BJ (cell line): ENCODE measurements at places on chromosomes 5 and 9. TPM values are rescaled to one million over a fixed set of nuclear protein-coding genes. Genes with fewer than 3 reads are reported as not detected.

- DNase-seq: no peak
Observed at GRCh38 chr9:1077616-1078015, 27.5 kb downstream of the DMRT2 start.

The UNC5A gene
- polyA plus RNA-seq: not detected in 2 replicates

GRCh38 chr5:110441035-110441434 is 285.4 kb downstream of the TMEM232 start:
- no peak for DNase-seq

The CCNJL gene
- polyA plus RNA-seq: 0.23 and 0.71 TPM in 2 replicates

The PDZD2 gene
- 0.06 TPM in 1 of 2 replicates, not detected in the other for polyA plus RNA-seq

GRCh38 chr5:167759057-167759821 is 532.2 kb upstream of the WWC1 start:
- DNase-seq: no peak
